ENCODE measurements at places on chromosomes 2 and 18.
A peak's percentile ranks its signal among the peaks of the same experiment; 100 is the strongest.

- peak; percentile 69 for DNase-seq
Measured at GRCh38 chr2:96157649-96158553, 12.7 kb upstream of the DUSP2 start.

DNA sequence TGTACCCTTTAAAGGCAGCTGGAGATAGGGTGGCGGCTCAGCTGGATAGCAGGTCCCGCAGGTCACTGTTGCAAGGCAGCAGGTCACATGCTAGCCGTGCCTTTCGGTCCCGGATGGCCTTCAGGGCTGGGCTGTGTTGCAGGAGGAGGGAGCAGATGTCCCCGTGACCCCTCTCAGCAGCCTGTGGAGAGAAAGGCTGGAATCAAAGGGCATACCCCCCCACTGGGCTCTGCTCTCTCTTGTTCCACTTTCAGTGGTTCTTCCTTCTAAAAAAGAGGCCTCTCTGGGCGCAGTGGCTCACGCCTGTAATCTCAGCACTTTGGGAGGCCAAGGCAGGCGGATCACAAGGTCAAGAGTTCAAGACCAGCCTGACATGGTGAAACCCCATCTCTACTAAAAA, 4.4 kb upstream of the ANKRD23 start:
- no peak for DNase-seq

GRCh38 chr2:114040826-114041225, 150.9 kb downstream of the ACTR3 start:
- DNase-seq: no peak

DNA sequence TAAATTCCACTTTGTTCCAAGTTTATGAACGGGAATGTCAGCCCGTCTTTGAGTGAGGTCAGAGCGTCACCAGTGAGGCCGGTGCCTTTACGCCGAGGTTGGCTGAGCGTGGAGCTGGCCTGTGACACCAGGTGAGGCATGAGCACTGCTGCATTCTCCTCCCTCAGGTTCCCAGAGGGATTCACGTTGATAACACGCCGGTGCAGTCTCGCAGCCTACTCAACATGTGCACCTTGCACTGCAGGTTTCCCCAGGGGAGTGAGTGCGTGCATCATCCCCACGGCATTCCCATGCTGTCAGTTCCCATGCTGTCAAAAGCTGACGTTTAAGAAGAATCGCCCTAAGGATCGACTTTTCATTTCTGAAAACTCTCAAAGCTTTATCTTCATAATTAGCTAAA, 213.3 kb downstream of the LDLRAD4 start:
- DNase-seq: no peak

DNA sequence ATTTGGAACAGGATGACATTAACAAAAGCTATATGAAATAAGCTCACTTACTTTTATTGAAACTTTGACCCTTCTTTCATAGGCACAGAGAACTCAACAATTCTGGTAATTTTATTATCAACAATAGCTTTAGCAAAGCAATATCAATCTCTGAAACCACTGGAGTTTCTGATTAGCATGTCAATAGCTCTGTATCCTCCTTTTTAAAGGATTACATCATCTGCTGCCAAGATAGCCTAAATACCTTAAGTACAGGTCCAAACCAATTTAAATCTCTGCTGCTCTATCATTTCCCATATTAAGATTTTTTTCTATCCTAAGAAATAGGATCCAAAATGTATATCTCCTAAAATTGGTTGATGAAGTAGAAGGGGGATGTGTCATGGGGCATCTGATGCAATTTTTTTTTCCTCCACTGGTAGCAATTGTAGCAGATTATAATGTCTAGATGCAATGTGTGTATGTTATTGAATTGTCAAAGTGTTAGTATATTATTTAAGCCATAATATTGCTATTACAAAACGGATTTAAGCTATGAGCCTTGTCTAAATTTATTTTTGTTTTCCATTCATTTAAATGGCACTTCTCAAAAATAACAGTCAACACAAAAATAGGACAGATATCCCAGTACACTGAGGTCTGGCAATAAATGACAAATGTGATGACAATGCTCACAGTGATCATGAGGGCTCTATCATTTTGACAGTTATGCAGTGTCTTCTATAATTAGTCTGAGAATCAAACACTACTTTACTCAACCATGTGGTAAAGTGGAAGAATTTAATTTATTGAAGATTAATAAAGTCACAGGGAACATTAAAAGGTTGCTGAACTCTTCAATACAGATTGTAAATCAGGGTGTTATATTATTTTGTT, 328.4 kb downstream of the CDH7 start:
- no peak for DNase-seq

DNA sequence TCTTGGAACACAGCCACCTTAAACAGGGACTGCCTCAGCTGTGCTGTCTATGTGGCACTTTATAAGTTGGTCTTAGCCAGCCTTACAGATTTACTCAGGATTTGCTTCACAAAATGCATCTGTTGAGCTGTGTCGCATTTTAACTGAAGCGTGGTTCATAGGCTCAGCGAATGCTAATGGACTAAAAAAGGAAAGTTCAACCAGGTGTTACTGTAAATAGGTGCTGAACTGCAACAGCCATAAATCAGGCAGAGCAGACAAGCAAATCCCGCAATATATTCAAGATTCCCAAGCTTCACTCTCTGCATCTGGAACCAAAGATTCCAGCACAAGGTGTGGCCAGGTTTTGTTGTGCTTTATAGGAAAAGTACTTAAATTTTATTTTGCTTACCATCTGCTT, 130.0 kb downstream of the EPHA4 start:
- DNase-seq: no peak

GRCh38 chr18:53191634-53192033, 851.6 kb downstream of the DCC start:
- DNase-seq: no peak

- DNase-seq: no peak
Measured at GRCh38 chr2:200279857-200280256, 26.6 kb upstream of the SPATS2L start.

GRCh38 chr2:71333619-71334018, 2.0 kb downstream of the ZNF638 start:
- DNase-seq: no peak

DNA sequence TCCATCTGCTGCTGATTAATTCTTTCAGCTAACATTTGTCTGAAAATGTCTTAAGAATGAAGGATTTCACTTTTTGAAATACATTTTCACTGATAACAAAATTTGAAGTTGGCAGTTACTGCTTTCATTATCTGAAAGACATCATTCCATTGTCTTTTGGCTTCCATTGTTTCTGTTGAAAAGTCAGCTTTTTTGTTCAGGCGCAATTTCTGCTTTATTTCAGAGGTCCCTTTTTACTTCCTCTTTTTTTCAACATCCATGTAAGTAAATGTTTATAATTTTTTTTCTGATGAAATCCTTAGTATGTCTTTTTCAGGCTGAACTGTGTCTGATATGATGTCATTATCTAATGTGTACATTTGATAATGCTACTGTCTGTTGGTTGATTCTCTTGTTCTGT, 184.2 kb downstream of the RND3 start:
- DNase-seq: no peak

DNA sequence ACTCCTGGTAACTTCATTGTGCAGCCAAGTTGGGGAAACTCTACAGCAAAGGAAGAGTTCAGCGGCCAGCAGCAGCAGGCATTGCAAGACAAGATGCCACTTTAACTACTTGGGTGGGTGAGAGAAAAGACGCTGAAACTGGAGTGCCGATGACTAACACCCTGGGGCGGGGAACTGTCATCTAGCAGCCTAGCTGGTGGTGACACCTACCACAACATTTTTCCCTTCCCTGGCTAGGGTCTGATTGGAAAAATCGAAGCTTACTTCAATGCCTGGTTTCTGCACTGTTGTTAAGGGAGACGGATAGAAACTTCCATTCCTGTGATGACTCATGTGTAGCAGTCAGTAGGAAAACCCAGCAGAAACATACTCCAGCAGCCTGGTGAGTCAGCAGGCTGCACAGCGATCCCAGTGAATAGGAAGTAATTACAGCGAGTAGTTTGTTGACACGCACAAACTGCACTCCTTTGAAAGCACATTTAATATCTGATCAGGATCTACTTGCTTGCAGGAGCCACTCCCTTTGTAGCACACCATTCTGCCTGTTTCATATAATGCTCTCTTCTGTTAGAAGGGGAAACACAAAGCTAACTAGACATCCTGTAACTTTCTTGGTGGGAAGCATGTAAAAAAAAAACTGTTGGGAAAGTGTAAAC, 62.1 kb upstream of the MAPRE2 start:
- peak; percentile 41 for DNase-seq

- DNase-seq: peak; percentile 95
Measured at GRCh38 chr2:27086090-27086723, 365 bp upstream of the KHK start.

GRCh38 chr2:62398356-62398755, 107.6 kb downstream of the TMEM17 start:
- DNase-seq: no peak

- no peak for DNase-seq
Measured at GRCh38 chr2:151181524-151181923, 80.1 kb downstream of the RBM43 start.
